Stimulated activated CD4-positive, alpha-beta T cell treated with anti-CD3 and anti-CD28 coated beads, TNF-alpha, amount 100 ng/mL, for 1 hour (primary cell): ENCODE measurements at places on chromosomes 3 and 15.

- no peak for DNase-seq
Measured at GRCh38 chr15:28019594-28020309, 79.4 kb downstream of the OCA2 start.

DNA sequence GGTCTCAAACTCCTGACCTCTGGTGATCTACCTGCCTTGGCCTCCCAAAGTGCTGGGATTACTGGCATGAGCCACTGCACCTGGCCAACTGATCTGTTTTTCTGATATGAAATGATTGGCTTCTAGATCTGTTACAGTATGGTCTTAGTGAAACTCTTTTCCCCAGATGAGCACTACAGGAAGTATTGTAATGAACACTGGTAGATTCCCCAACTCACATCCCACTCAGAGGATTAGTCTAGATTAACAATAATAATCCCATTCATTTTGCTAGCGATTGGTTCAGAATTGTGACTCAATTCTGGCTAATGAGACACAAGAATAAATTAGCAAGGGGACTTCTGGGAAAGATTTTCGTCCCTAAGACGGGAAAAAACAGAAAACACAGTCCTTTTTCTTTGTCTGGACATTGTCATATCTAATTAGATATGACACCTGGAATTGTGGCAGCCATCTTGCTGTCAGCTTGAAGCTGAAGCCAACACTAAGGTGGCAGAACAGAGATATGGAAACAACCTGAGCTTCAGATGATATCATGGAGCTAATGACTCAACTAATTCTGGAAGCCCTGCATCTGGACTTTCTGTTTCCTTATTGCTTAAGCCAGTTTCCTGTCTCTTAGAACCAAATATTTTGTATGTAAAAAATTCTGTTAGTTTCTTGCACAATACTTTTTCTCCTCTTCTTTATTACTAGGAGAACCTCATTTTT lies 17.4 kb upstream of the NPTN start:
- no peak for DNase-seq

- no peak for DNase-seq
Measured at GRCh38 chr15:46120713-46121112, 485.9 kb downstream of the SQOR start.

DNA sequence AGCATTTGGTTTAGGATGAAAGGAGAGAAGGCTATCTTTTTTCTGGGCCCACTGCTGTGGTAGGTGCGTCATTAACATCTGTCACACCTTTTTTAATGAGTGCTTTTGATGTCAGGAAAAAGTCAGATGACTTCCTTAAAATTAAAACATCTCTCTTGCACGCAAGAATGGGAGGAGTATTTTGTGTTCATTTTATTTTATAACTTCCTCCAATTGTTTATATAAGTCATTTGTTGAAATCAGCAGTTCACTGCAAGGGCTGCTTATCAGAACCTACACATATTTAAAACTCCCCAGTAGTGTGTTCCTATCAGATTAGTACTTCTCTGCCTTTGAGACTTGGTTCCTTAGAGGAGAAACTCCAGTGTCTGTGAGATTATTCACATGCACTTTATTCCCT lies 143.8 kb downstream of the NEO1 start:
- DNase-seq = no peak

DNA sequence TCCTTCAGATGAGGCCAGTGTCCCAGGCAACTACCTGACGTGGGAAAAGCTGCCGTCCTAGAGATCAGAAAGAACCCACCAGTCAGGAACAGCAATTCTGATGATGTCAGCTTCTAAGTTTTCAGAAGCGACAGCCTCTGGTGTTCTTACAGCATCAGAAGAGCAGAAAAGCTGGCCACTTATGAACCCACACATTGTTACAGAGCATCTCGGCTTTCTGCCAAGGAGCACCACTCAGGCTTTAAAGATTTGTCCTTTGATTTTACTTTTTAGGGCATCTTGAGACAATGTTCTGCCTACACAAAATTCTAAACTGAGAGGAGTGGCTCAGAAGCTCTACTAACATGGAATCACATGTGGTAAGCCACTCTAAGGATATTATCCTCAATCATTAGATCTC lies 49.7 kb upstream of the BOC start:
- no peak for DNase-seq

GRCh38 chr15:70269991-70270751 lies 172.5 kb upstream of the TLE3 start:
- no peak for DNase-seq

GRCh38 chr3:131501949-131502348 lies 822 bp downstream of the MRPL3 start:
- DNase-seq = no peak

DNA sequence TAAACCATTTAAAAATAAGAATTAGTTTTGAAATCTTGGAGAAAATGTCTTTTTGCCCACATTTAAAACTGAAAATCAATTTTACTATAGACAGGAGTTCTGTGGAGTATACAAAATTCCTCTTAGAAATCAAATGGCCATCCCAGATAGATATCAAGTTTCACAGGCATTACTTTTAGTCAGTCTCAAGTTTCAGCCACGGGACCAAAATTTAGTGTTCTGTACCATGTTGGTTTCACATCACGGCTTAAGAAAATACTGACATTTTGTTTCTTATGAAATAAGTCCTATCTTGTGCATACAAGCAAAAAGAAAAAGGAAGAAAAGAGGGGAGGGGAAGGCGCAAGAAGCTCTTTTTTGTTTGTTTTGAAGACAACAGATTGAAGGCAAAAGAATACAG lies 45.7 kb downstream of the EIF2AK4 start:
- no peak for DNase-seq

- DNase-seq = no peak
Measured at GRCh38 chr15:99283717-99284116, 32.4 kb downstream of the LRRC28 start.

- no peak for DNase-seq
Measured at GRCh38 chr3:133512416-133513089, 60.9 kb upstream of the CDV3 start.

- no peak for DNase-seq
Measured at GRCh38 chr3:157333551-157333991, 103.1 kb upstream of the PTX3 start.

DNA sequence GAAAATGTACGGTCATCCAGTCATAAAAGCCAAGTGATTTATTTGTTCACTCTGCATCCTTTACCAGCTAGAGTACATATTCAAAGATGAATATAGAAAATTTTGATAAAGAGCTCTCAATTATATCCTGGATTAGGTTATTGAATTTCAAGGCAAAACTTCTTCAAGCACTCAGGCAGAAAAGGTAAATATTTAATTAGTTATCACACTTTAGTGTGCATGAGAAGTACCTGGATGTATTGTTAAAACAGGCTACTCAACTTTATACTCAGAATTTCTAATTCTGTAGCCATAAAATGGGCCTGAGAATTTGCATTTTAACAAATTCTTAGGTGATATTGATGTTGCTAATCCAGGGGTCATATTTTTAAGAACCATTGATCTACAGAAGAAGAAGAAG lies 45.3 kb downstream of the ILDR1 start:
- DNase-seq = no peak

GRCh38 chr3:71518089-71518488 lies 65.4 kb downstream of the FOXP1 start:
- no peak for DNase-seq

- DNase-seq = no peak
Measured at GRCh38 chr15:50259276-50259675, 6.2 kb downstream of the HDC start.

DNA sequence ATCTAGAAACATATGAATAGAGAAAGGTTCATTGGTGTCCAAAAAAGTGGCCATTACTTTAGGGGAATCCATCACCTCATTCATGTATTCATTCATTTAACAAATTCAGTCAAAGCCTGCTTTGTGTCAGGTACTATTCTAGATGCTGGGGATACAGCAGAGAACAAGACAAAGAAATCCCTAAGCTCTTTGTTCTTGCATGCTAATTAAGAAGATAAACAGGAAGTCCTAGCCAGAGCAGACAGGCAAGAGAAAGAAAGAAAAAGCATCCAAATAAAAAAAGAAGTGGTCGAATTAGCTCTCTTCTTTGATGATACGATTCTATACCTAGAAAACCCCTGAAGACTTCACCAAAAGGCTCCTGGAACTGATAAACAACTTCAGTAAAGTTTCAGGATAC lies 12.4 kb upstream of the ZMAT3 start:
- no peak for DNase-seq

GRCh38 chr3:53815651-53816050 lies 30.6 kb downstream of the CHDH start:
- no peak for DNase-seq

DNA sequence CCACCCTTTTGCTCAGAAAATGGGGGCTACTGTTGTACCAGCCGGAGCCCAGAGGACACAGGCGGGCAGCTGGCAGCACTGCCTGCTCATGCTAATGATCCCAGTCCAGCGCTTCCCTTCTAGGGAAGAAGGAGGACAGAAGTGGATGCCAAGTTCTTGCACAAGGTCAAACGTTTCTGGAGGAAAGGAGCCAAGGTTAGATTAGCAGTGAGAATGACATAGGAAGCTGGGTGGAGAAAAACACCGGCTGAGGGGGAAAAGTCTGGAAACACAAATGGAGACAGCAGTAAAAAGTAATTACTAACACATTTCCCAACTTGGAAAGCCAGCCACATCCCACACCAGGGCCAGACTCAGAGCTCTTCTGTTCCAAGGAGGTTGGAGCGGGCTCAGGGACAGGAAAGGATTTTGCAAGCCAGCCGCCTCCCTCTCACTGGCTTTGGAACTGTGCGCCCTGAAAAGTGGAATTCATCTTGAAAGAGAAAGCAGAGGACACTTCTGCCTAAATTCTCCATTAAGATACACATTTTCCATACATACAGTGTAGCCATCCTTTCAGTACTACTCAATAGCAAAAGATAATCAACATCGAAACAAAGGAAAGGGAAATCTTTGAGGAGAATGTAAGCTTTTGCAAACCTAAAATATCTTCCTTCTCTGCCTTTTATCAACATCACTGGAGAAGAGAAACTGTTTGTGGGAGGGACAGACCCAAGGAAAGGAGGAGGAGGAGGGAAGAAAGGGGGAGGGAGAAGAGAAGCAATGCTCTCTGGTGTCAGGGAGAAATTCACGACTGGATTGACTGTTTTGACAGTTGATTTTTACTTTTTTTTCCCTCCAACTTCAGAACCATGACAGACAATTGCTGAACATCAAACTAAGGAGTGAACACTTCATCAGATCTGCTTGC lies 133.6 kb downstream of the CD47 start:
- no peak for DNase-seq

DNA sequence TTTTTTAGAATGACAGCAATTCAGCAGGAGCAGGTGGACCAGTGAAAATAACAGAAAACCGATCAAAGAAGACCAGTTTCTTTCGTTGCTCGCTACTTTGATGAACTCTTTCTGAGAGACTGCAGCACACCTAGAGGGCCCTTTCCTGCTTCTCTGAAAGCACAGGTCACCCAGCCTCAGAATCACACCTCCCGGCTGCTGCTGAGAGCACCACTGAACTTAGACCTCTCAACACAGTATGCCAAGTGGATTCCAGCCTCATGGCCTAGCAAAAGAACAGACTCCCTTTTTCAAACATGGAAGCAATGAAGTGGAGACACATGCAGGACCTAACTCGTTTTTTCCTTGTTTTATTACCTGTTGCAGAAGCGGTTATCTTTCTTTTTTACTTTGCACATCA lies 13.9 kb upstream of the APH1B start:
- no peak for DNase-seq

DNA sequence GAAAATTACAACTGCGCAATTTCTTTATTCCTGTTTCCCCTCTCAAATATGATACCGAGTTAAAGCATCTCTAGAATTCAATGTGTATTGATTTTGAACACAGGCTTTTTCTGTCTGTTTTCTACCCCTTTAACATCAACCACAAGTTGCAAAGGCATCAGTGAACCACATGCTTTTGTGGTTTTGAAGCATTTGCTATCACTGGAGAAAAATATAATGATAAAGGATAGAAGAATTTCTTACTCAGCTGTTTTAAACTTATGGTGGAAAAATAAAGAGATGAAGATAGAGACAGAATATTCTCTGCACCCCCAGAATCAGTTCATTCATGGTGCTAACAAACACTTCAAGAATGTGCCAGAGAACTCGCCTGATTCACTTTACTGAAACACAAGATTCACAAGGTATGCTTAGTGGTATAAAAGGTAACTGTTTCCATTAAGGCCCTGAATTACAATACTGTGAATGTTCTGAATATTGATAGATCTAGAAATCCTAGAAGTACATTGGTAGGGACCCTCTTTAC lies 9.5 kb upstream of the DPPA4 start:
- no peak for DNase-seq

DNA sequence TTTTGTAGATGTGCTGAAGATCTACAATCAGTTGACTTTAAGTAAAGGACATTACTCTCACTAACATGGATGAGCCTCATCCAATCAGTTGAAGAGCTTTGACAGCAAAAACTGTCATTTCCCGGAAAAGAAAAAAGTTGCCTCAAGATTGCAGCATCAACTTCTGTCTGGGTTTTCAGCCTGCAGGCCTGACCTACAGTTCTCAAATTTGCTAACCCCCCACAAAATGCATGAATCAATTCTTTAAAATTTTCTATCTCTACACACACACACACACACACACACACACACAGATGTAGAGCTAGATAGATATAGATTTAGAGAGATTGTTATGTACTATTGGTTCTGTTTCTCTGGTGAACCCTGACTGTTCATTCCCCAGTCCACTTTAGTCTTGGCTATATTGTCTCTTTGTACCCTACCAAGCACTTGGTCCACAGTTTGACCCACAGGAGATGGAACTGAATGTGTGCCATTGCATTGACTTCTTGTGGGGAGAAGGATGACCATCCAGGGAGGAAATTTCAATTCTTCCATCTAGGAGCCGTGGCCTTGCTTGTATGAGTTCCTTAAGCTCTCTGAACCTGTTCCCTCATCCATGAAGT lies 228.3 kb downstream of the CLSTN2 start:
- no peak for DNase-seq

- no peak for DNase-seq
Measured at GRCh38 chr3:139686206-139686605, 8.4 kb upstream of the NMNAT3 start.

DNA sequence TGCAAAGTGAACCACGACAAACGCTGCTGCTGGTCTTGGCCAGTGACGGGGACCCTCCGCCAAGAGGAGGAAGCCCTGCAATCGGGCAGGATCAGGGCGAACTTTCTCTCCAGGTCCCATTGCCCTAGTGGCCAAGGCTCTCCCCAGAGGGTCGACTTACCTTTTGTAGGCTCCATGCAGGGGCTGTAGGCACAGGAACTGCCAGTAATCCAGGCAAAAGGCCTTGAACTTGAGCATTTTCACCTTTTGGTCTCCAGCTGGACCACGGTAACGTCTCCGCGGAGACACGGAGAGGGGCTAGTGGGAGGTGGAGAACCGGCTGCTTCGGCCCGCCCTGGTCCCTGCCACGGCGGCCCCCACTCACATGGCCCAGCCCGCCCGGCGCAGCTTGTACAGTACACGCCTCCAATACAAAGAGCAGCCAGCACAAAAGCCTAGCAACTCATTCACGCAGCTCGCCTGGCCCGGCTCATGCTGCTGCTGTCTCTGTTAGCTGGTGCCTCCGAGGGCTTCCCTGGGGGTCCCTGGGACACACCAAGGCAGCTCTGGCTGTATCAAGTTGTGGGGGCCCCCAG lies 31.0 kb downstream of the IQSEC1 start:
- DNase-seq = no peak

DNA sequence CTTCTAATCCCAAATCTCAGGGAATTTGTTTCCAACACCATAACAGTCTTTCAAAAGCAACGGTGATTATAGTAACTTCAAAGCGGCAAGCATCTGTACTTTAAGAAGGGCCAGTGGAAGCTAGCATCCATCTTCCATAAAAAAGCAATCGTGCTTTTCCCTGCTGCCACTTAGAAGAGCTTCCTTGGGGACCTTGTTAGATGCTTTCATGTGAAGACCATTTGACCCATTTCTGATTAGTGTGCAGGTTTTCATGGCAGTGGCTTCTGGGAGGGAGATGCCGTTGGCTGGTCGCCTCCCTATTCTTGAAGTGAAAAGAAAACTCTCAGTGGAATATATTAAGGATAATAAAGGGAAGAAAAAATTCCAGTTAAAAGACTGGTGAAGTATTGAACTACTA lies 354.1 kb downstream of the ROBO2 start:
- DNase-seq = no peak
